ENCODE measurements at places on chromosomes 5 and 9. TPM values are rescaled to one million over a fixed set of nuclear protein-coding genes. Genes with fewer than 3 reads are reported as not detected.

SPAG8 gene
- total RNA-seq, result 0.19 TPM

UBLCP1 gene
- total RNA-seq, result 31.9 TPM

GRCh38 chr9:78782234-78782633 lies 485.3 kb downstream of the PSAT1 start:
- no peak for DNase-seq
- no peaks in the 10 kb centered on the region for H3K27me3 ChIP-seq
- H3K4me1 ChIP-seq, result no peaks in the 10 kb centered on the region

GRCh38 chr5:18051953-18052352 lies 417.7 kb downstream of the TAF11L14 start:
- H3K4me3 ChIP-seq, result no peak overlapping the region
- no peaks in the 10 kb centered on the region for H3K27me3 ChIP-seq
- no peak for DNase-seq
- no peaks in the 10 kb centered on the region for H3K4me1 ChIP-seq
- H3K36me3 ChIP-seq, result peaks cover 4% of the 10 kb centered on the region

CBY3 gene
- 1.6 TPM for total RNA-seq

GLRA1 gene
- not detected for total RNA-seq

GRCh38 chr5:110386782-110387181 lies 339.7 kb downstream of the TMEM232 start:
- no peaks in the 10 kb centered on the region for H3K27me3 ChIP-seq
- no peaks in the 10 kb centered on the region for H3K4me1 ChIP-seq
- H3K4me3 ChIP-seq, result no peak overlapping the region
- no peak overlapping the region for H3K27ac ChIP-seq
- H3K36me3 ChIP-seq, result no peaks in the 10 kb centered on the region

GRCh38 chr5:162393534-162393933 lies 326.0 kb downstream of the GABRG2 start:
- no peaks in the 10 kb centered on the region for H3K27me3 ChIP-seq
- DNase-seq, result no peak
- H3K27ac ChIP-seq, result no peak overlapping the region
- H3K36me3 ChIP-seq, result no peaks in the 10 kb centered on the region

DNA sequence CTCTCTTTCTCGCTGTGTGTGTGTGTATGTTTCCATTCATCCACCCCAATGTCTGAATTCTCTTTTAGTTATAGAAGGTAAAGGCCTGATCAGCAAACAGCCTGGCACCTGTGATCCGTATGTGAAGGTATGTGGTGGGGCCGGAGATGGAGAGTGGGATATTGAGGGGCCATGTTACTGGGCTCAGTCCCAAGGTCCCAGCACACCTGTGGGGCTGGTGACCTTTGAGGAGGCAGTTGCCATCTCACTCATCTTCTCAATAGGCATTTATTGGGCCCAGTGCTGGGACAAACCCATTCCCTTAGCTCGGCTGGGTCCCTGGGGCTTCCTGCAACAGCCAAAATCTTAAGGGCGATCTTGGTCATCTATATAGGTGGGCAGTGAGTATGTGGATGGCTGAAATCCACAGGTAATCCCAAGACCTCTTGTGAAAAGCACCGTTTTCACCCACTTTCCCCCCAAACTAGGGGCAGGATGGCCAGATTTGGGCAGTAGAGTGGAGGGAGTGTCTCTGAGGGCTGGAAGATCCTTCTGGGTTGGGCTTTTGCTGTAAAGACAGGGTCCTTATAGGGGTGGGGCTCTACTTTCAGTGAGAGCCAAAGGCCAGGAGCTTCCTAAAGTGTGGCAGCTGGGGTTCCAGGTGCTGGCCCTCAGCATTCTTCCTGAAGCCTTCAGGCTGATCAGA lies 19.6 kb downstream of the RGS3 start:
- H3K27me3 ChIP-seq, result no peaks in the 10 kb centered on the region
- H3K36me3 ChIP-seq, result no peaks in the 10 kb centered on the region
- H3K4me1 ChIP-seq, result peaks cover 13% of the 10 kb centered on the region
- DNase-seq, result no peak
- no peak overlapping the region for H3K4me3 ChIP-seq

STC2 gene
- 0.59 TPM for total RNA-seq

INSYN2B gene
- total RNA-seq, result not detected

PTPA gene
- total RNA-seq, result 75.7 TPM

EIF4E1B gene
- total RNA-seq, result not detected

- no peaks in the 10 kb centered on the region for H3K36me3 ChIP-seq
- peaks cover 24% of the 10 kb centered on the region for H3K4me1 ChIP-seq
- H3K4me3 ChIP-seq, result no peak overlapping the region
- no peaks in the 10 kb centered on the region for H3K27me3 ChIP-seq
Observed at GRCh38 chr9:93592008-93592642, 15.7 kb downstream of the PHF2 start.

- H3K4me1 ChIP-seq, result no peaks in the 10 kb centered on the region
- H3K27me3 ChIP-seq, result no peaks in the 10 kb centered on the region
- no peak for DNase-seq
- H3K36me3 ChIP-seq, result no peaks in the 10 kb centered on the region
- H3K27ac ChIP-seq, result no peak overlapping the region
Observed at GRCh38 chr5:28809811-28810750, 1771.7 kb upstream of the CDH9 start.

- H3K27ac ChIP-seq, result no peak overlapping the region
- no peak for DNase-seq
- H3K27me3 ChIP-seq, result peaks cover 7% of the 10 kb centered on the region
- H3K4me3 ChIP-seq, result no peak overlapping the region
Observed at GRCh38 chr5:14655146-14655741, 9.3 kb upstream of the OTULIN start.

GRCh38 chr5:125311743-125312142 lies 565.3 kb upstream of the ZNF608 start:
- H3K27ac ChIP-seq, result no peak overlapping the region
- H3K27me3 ChIP-seq, result no peaks in the 10 kb centered on the region
- peaks cover 4% of the 10 kb centered on the region for H3K36me3 ChIP-seq
- no peak for DNase-seq
- H3K4me3 ChIP-seq, result no peak overlapping the region

NUTM2G gene
- not detected for total RNA-seq

GARNL3 gene
- total RNA-seq, result 7.4 TPM

DNA sequence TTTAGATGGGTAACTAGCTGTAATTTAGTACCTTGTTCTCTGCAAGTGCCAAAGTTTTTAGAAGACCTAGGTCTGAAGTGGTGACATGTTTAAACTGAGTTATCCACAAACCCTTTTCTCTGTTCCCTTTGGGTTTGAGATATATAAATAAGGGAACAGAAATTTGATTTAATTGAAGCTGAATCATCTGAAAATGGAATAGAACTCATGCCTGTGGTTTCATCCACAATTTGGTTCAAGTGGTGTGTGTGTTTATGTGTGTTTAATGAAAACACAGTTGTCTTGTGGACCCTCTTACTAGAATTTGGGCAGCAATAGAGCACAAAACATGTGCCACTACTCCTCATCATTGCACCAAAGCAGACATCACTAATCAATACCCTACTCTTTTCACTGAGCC lies 216.9 kb downstream of the GLIS3 start:
- DNase-seq, result no peak
- H3K4me3 ChIP-seq, result no peak overlapping the region
- no peaks in the 10 kb centered on the region for H3K36me3 ChIP-seq
- H3K4me1 ChIP-seq, result no peaks in the 10 kb centered on the region
- H3K27ac ChIP-seq, result no peak overlapping the region

TAF11L5 gene
- total RNA-seq, result not detected

LPAR1 gene
- total RNA-seq, result 0.21 TPM

DNA sequence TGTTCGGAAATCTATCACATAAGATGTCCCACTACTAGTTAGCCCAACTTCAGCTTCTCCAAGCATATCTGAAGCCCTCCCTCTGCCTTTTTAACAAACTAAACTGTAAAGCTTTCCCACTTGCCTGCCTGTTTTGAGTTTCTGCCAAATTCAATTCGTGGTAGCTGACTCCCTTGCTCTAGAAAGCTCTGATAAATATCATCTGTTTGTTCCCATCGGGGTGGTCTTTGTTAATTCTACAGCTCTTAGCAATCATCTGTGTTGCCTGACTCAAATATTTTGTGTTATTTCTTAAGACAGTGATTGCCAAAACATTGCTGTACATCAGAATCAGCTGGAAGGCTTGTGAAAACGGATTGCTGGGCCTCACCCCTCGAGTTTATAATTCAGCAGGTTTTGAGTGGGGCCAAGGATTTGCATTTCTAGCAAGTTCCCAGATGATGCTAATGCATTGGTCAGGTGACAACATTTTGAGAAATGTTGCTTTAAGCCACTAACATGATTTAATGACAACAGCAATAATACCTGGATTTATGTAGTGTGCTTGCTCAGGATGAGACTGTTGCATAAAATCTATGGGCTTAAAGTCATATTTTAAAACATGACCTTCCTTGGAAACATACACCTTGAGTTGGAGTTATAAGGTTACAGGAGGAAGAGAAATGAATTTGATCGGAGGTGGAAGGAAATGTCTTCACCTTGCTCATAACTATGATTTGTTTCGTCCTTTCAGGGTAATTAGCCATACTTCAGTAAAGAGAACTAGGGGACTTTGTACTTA lies 631.9 kb downstream of the PSAT1 start:
- no peak overlapping the region for H3K27ac ChIP-seq
- no peak for DNase-seq
- no peak overlapping the region for H3K4me3 ChIP-seq
- no peaks in the 10 kb centered on the region for H3K36me3 ChIP-seq

- H3K36me3 ChIP-seq, result no peaks in the 10 kb centered on the region
- H3K4me3 ChIP-seq, result no peak overlapping the region
- DNase-seq, result no peak
- H3K27me3 ChIP-seq, result no peaks in the 10 kb centered on the region
- H3K27ac ChIP-seq, result no peak overlapping the region
Observed at GRCh38 chr9:104319685-104320084, 184.4 kb upstream of the OR13F1 start.

CLTB gene
- 64.0 TPM for total RNA-seq

CCDC152 gene
- 9.3 TPM for total RNA-seq

GRCh38 chr5:53403758-53404157 lies 76.7 kb upstream of the FST start:
- H3K36me3 ChIP-seq, result no peaks in the 10 kb centered on the region
- H3K4me1 ChIP-seq, result no peaks in the 10 kb centered on the region
- peaks cover 3% of the 10 kb centered on the region for H3K27me3 ChIP-seq
- H3K27ac ChIP-seq, result no peak overlapping the region
- H3K4me3 ChIP-seq, result no peak overlapping the region

FIBCD1 gene
- total RNA-seq, result not detected

- peak; percentile 71 for DNase-seq
- H3K27ac ChIP-seq, result peak overlapping the region; percentile 91
- H3K36me3 ChIP-seq, result peaks cover 22% of the 10 kb centered on the region
Observed at GRCh38 chr9:75087289-75087823, 599 bp downstream of the NMRK1 start.

C9orf85 gene
- 10.7 TPM for total RNA-seq

SKP2 gene
- 28.6 TPM for total RNA-seq

GRCh38 chr5:14816374-14816998 lies 55.1 kb downstream of the ANKH start:
- H3K27ac ChIP-seq, result peak overlapping the region; percentile 74
- peak overlapping the region; percentile 76 for H3K4me3 ChIP-seq
- H3K36me3 ChIP-seq, result peaks cover 6% of the 10 kb centered on the region
- H3K27me3 ChIP-seq, result no peaks in the 10 kb centered on the region
- H3K4me1 ChIP-seq, result peaks cover 77% of the 10 kb centered on the region

ADAMTS19 gene
- not detected for total RNA-seq

GRCh38 chr9:113602126-113603047 lies 138.9 kb downstream of the RGS3 start:
- no peaks in the 10 kb centered on the region for H3K27me3 ChIP-seq
- H3K4me3 ChIP-seq, result no peak overlapping the region
- H3K36me3 ChIP-seq, result no peaks in the 10 kb centered on the region
- H3K4me1 ChIP-seq, result peaks cover 6% of the 10 kb centered on the region
- H3K27ac ChIP-seq, result no peak overlapping the region

DNA sequence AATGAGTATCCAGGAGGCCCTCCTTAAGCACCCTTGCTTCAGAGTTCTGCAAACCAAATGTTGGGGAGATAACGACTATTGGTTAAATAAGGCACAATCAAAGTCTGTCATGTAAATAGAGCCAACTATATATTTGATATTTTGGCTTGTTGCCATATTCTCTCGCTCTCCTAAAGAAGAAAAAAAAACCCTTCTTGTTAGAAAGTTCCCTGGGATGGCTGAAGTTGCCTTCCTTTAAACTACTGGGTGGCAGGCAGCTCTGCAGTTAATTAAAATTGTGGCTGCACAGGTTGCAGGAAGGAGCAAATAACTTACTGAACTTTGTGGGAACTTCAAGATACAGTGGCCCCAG lies 227.0 kb upstream of the ANKRD55 start:
- peaks cover 19% of the 10 kb centered on the region for H3K27me3 ChIP-seq
- no peak overlapping the region for H3K4me3 ChIP-seq
- H3K36me3 ChIP-seq, result no peaks in the 10 kb centered on the region
- DNase-seq, result no peak

- H3K36me3 ChIP-seq, result no peaks in the 10 kb centered on the region
- no peaks in the 10 kb centered on the region for H3K27me3 ChIP-seq
- no peaks in the 10 kb centered on the region for H3K4me1 ChIP-seq
- DNase-seq, result no peak
Observed at GRCh38 chr5:9316041-9316440, 229.8 kb downstream of the SEMA5A start.

DNA sequence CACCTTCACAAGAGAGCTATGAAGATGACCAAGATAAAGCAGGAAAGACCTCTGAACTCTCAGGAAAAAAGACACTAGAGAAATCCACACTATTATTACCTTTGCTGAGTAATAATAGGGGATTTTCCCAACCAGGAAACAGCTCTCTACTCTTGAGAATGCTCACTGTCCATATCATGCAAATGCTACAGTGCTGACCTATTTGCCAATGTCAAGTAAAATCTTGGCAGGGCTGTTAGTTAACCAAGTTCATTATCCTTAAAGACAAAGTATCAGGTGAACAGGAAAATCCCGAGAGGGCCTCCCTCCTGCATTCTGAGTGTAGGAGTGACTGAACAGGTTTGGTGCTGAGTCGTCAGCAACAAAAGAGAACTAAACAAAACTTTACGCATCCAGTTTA lies 306.6 kb downstream of the ACTL7B start:
- H3K36me3 ChIP-seq, result no peaks in the 10 kb centered on the region
- no peaks in the 10 kb centered on the region for H3K4me1 ChIP-seq
- no peaks in the 10 kb centered on the region for H3K27me3 ChIP-seq
- no peak for DNase-seq

- H3K36me3 ChIP-seq, result peaks cover 6% of the 10 kb centered on the region
- H3K27ac ChIP-seq, result no peak overlapping the region
- H3K4me3 ChIP-seq, result no peak overlapping the region
- no peaks in the 10 kb centered on the region for H3K4me1 ChIP-seq
Observed at GRCh38 chr9:16959391-16959790, 88.9 kb upstream of the BNC2 start.

- H3K27me3 ChIP-seq, result no peaks in the 10 kb centered on the region
- no peaks in the 10 kb centered on the region for H3K36me3 ChIP-seq
- no peak overlapping the region for H3K27ac ChIP-seq
Observed at GRCh38 chr9:77839459-77840140, 191.5 kb upstream of the GNA14 start.

GRCh38 chr5:79512471-79513307 lies 1.2 kb downstream of the HOMER1 start:
- H3K4me1 ChIP-seq, result peaks cover 24% of the 10 kb centered on the region
- H3K4me3 ChIP-seq, result peak overlapping the region; percentile 81
- H3K36me3 ChIP-seq, result no peaks in the 10 kb centered on the region

Measured in natural killer cell treated with Interleukin-12 subunit alpha and Interleukin-12 subunit beta and Interleukin-15 and Interleukin-18, amount 100 ng/mL, for 72 hours (primary cell).